ENCODE measurements at places on chromosomes 6 and 20. TPM values are rescaled to one million over a fixed set of nuclear protein-coding genes. Genes with fewer than 3 reads are reported as not detected.

GRCh38 chr6:41372832-41373626 lies 37.6 kb downstream of the NCR2 start:
- DNase-seq, result no peak

The ABCF1 gene
- 39.1 TPM for total RNA-seq

The ZNF831 gene
- 0.36 TPM for total RNA-seq

DNA sequence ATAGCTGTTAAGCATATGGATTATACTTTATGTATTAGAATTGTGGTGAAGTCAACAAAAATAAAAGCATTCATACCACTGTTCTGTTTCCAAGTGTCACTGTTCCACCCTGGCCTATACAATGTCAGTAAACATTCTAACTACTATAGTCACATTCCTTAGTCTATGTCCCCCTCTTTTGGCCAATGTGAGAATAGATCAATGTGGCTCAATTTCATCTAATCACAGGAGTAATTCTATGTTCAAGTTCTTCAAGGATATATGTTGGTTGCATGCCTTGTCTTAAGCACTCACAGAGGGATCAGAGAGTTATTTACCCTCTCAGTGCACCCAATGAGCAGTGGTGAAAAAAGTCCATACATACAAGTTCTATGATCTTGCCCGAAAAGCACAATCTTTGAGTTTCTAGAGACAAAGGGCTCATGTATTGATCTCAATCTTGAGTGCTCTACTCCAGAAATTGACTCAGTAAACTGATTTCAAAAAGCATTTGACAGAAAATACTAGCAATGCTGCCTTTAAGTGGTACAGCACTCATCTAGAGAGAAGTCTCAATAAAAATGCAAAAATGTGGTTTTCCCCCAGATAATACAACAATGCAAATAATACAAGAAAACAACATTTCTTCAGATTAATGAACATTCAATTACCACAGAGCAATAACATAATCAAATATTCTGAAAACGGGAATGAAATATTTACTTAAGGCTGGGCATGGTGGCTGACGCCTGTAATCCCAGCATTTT lies 16.5 kb downstream of the SMLR1 start:
- DNase-seq, result no peak

All from sciatic nerve (tissue), 2 donors.